Aorta (tissue), 5 donors: ENCODE measurements at places on chromosomes 1 and 21. TPM values are rescaled to one million over a fixed set of nuclear protein-coding genes. Genes with fewer than 3 reads are reported as not detected.

DNA sequence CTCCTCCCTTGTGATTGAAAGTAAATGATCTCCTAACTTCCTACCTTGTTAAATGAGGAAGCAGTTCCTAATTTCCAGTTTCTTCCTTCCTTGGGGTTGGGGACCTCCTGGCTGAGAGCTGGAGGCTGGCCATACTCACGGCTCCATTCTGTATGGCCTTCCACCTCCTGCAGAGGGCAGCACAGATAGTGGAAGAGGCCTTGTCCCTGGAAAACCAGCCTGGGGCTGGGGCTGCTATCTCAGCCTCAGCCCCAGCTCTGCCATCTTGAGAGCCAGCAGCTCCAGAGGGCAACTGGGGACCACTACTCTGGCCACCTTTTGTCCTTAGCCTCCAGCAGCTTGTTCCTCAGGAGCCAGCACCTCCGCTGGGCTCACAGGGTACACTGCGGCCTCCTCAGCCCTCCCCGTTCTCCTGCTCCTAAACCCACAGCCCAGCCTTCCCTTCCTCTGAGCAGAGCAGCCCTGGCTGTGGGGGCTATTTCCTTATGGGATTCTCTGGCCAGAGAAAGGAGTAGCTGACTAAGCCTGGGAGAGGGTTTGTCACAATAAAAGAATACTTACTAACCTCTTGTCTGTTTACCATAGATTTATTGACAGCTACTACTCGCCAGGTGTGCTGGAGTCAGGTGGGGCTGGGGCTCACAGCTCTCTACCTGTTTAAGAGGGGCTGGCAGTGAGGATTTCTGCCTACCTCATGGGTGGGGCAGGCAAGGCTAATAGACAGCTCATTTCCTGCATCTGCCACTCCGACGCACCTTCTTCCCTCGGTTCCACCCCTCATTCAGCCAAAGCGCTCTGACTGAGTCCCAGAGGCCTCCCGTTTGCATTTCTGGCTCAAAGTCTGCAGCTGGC lies 6.3 kb downstream of the TMEM234 start:
- peak; percentile 80 for DNase-seq

DNA sequence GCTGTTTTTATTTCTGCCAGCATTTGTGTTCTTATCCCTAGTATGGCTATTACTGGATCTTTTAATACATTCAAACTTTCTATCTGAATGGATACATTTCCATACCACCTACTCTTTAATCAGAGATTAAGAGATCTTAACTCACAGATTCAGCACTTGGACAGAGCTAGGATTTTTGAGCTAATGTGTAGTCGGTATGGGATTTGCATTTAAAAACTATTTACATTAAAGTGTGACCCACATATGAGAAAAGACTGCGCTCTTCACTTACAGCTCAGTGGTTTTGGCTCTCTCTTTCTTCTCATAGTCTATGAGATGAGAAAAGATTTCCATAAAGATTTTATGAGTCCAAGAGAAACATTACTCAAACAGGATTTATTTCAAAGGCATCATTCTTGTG lies 16.4 kb downstream of the HMGB4 start:
- DNase-seq, result no peak

GRCh38 chr1:84442256-84442655 lies 36.8 kb upstream of the RPF1 start:
- DNase-seq, result no peak

WNT3A gene
- not detected for total RNA-seq

NR1I3 gene
- total RNA-seq, result not detected

GRCh38 chr1:40620150-40620549 lies 45.3 kb downstream of the RIMS3 start:
- DNase-seq, result no peak

DNA sequence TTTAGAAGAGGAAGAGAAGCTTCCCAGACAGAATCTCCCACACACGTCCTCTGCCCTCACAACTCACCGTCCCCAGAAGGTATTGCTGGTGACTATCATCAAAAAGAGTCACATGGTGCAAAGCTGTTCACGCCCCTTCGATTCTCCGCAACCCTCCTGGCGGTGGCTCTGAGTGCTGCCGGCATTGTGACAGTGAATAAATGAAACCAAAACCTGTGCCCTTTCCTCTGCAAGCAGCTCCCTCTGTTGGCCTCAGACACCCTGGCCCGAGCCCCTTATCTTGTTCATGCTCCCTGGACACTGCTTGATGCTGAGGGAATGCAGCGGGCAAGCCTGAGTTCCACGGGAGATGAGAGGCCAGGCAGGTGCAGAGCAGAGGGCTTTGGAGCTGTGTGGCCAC lies 510.3 kb downstream of the NPHP4 start:
- peak; percentile 65 for DNase-seq

FCRL2 gene
- 0.15 TPM for total RNA-seq

- DNase-seq, result no peak
Observed at GRCh38 chr1:31535561-31535960, 40.8 kb upstream of the TINAGL1 start.

NBPF9 gene
- total RNA-seq, result 33.1 TPM

DNA sequence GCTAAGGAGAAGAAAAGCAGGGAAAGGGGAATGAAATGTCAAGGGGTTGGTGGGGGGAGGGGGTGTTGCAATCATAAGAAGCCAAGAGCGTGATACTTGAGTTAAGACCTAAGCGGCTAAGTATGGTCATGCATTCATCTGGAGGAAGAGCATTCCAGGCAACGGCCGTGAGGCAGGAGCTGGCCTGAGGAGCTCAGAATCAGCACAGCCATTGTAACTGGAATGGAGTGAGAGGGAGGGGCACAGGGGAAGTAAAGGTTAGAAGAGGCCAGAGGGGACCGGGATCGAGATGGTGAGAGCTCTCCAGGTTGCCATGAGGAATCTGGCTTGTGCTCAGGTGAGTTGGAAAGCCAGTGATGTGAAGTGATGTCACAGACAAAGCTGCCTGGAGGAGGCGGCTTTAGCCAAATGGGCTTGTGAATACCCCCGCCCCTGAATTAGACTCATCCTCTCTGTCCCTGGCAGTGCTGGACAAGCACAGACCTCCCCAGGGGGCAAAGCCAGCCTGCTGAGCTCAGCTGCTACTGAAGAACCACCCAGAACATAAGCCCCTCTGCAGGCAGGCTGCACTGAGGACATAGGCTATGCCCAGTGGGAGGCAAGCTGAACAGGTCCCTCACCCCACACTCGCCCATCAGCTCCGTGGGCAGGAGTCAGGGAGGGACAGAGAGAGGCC lies 61.1 kb upstream of the LAPTM5 start:
- DNase-seq, result no peak

DNA sequence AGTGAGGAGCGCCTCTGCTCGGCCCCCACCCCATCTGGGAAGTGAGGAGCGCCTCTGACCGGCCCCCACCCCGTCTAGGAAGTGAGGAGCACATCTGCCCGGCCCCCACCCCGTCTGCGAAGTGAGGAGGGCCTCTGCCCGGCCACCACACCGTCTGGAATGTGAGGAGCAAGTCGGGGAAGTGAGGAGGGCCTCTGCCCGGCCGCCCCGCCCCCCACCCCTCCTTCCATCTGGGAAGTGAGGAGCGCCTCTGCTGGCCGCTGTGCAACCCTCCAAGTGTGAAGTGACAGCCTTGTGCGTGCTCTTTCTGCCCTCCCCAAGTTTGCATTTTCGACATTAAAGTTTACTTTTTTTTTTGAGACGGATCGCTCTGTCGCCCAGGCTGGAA lies 5.1 kb upstream of the ZZZ3 start:
- peak; percentile 52 for DNase-seq

- no peak for DNase-seq
Observed at GRCh38 chr1:179124873-179125272, 43.0 kb downstream of the TOR3A start.

DNA sequence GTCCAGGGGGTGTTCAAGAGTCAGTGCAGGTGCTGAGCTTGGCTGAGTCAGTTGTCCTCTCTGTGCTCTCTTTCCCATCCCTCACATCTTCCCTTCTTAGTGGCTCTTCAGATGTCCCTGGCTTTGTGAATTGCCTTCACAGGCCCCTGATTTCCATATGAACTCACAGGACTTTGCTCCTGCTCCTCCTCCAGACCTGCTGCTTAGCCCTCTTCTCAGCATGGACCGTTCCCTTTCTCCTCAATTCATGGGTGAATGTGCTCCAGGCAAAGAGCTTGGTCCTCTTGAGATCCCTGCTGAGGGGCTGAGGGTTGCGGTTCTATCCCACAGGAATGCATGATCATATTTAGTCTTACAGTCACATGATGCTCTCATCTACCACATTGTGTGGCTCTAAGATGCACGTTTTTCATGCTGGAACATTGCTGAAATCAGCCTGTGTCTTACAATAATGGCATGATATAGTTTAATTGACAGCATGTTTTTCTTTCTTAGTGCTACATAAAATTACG lies 30.5 kb downstream of the CACNA1E start:
- DNase-seq, result no peak

GRCh38 chr1:157139052-157139715 lies 989 bp upstream of the ETV3 start:
- no peak for DNase-seq

GRCh38 chr1:56655991-56656613 lies 11.0 kb downstream of the PRKAA2 start:
- no peak for DNase-seq

CLIC6 gene
- 7.7 TPM for total RNA-seq

DNA sequence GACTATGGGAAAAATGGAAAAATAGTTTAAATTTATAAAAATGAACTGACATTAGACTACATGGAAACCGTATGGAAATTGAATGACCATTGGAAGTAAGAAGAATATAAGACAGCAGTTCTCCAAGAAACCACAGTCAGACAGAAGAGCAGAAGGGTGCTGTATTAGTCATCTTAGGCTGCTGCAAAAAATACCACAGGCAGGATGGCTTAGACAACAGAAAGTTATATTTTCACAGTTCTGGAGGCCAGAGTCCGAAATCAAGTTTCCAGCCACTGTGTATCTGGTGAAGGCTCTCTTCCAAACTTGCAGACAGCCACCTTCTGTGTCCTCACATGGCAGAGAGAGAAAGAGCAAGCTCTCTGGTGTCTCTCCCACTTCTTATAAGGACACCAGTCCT lies 175.2 kb downstream of the DSCAM start:
- no peak for DNase-seq

- DNase-seq, result no peak
Observed at GRCh38 chr1:193868425-193868824, 682.0 kb upstream of the B3GALT2 start.
